Body of pancreas (tissue), 4 donors: ENCODE measurements at places on chromosomes 7 and 10. TPM values are rescaled to one million over a fixed set of nuclear protein-coding genes. Genes with fewer than 3 reads are reported as not detected.

The PNLIPRP2 gene
- 2,069 TPM for total RNA-seq

The EBLN1 gene
- total RNA-seq, result not detected

The MUC12 gene
- total RNA-seq, result not detected

The DNAJB12 gene
- total RNA-seq, result 24.1 TPM

The ANLN gene
- total RNA-seq, result 1.6 TPM

The NKX1-2 gene
- not detected for total RNA-seq
